B cell (primary cell): ENCODE measurements at places on chromosomes 16 and 17.

GRCh38 chr16:82093666-82094300 lies 58.7 kb downstream of the HSD17B2 start:
- DNase-seq, result no peak

DNA sequence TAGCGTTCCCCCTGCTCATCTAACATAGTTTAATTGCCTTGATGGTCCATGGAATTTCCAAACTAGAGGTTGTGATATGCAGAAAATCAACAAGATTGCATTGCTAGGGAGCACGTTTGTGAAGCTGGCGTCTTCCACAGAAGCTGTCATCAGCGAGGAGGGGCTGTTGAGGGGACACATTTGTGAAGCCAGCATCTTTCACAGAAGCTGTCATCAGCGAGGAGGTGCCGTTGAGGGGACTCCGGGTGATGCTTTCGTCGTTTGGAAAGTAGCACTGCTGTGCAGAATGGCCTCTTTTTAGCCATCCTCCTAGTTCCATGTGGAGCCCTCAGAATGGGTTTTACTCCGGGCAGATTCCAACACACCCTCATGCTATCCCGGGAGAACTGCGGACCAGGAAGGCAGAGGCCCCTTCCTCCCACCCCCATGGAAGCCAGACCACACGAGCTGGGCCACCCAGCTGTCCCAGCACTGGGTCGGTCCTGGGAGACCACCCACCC lies 119.6 kb upstream of the CHMP6 start:
- no peak for DNase-seq

DNA sequence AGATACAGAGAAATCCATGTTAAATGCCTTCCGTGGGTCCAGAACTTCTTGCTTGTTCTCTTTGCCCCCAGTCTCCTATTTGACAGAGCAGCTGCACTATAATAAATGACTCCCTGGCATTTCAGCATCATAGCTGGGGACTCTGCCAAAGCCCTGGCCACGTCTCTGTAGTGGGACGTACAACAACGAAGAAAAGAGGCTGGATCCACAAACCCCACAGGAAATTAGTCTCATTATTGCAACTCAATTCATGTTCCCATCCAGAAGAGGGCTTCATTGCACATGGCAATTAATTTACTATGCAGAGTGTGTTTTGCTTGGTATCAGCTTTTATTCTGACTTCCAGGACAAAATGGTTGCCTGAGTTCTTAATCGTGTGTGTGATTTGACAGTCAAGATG lies 121.3 kb downstream of the CDH13 start:
- DNase-seq, result peak; percentile 36

DNA sequence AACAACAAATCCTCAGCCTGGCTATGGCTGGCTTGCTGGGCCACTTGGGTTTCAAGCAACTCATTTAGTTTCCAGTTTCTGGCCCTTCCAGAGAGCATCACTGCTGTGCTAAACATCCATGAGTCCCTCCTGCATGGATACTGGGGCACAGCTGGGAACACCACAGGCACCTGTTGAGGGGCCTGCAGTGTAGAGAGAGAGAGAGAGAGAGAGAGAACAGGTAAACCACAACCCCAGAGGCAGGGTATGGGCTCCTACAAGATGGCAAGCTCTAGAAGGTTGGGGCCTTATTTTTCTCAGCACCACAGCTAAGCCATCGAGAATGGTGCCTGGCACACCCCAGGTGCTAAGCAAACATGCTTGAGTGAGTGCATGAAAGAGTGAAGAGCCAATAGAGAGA lies 120.3 kb downstream of the RBFOX3 start:
- no peak for DNase-seq

- DNase-seq, result no peak
Observed at GRCh38 chr17:2309338-2310154, 5.8 kb downstream of the SRR start.

DNA sequence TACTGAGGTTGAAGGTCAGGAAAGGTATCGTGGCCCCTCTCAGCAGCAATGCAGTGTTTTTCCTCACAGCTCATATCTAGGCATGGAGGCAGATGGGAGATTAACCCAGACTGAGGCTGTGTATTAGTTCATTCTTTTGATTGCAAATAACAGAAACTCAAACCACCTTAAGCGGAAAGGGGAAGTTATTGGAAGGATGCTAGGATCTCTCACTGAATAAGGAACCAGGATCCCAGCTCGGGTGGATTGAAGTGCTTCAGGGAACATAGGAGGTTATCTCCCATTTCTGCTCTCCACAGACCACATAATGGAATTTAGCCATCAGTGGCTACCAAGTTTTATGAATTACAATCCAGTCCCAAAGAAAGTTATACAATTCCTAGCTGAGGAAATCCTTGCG lies 8.2 kb downstream of the ZNF689 start:
- DNase-seq, result no peak

- no peak for DNase-seq
Observed at GRCh38 chr17:51540151-51540550, 279.8 kb downstream of the UTP18 start.

GRCh38 chr16:1426734-1427471 lies 4.0 kb upstream of the PERCC1 start:
- no peak for DNase-seq

GRCh38 chr17:45441526-45442310 lies 9.0 kb upstream of the ARHGAP27 start:
- no peak for DNase-seq

- no peak for DNase-seq
Observed at GRCh38 chr16:58793366-58793765, 59.2 kb upstream of the GOT2 start.

GRCh38 chr16:15482068-15482747 lies 47.8 kb downstream of the BMERB1 start:
- no peak for DNase-seq

GRCh38 chr16:49594685-49595498 lies 221.3 kb downstream of the C16orf78 start:
- DNase-seq, result no peak

GRCh38 chr17:27906623-27907022 lies 13.5 kb upstream of the LYRM9 start:
- no peak for DNase-seq

- peak; percentile 63 for DNase-seq
Observed at GRCh38 chr17:74759243-74759801, 10.9 kb downstream of the NHERF1 start.

DNA sequence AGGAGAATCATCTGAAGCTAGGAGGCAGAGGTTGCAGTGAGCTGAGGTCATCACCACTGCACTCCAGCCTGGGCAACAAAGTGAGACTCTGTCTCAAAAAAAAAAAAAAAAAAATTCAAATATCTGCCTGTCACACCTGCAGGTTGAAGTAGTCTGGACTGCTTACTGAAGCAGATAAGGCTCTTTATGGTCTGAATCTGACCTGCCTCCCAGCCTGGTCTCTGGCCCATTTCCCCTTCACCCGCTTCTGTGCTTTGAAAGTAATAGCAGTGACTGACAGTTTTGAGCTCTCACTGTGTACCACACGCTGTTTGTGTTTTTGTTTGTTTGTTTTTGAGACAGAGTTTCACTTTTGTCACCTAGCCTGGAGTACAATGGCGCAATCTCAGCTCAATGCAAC lies 5.8 kb downstream of the SEZ6L2 start:
- DNase-seq, result no peak
